SK-N-SH treated with all-trans-retinoic acid at 6 μM for 48 hours (cell line): ENCODE measurements at places on chromosomes 7 and 10.

- ATAC-seq: no peak
Observed at GRCh38 chr10:5199398-5199797, 2.8 kb downstream of the AKR1C4 start.

- ATAC-seq: peak; percentile 90
Observed at GRCh38 chr10:76086761-76087639, 655.6 kb downstream of the LRMDA start.

- ATAC-seq: no peak
Observed at GRCh38 chr7:20508109-20508508, 107.4 kb upstream of the ABCB5 start.

GRCh38 chr10:30398193-30398592 is 35.8 kb upstream of the MAP3K8 start:
- ATAC-seq: no peak

GRCh38 chr10:21171936-21172541 is 274.9 kb upstream of the NEBL start:
- ATAC-seq: no peak
